Myometrial cell (primary cell): ENCODE measurements at places on chromosomes 5 and 9. TPM values are rescaled to one million over a fixed set of nuclear protein-coding genes. Genes with fewer than 3 reads are reported as not detected.

Gene TLX3
- total RNA-seq: not detected in 2 replicates

Gene CTSL
- 311 and 406 TPM in 2 replicates for total RNA-seq

Gene GPBP1
- total RNA-seq: 27.1 and 42.2 TPM in 2 replicates

Gene SLC25A2
- total RNA-seq: under 0.01 TPM in 1 of 2 replicates, not detected in the other

Gene SLC6A18
- not detected in 2 replicates for total RNA-seq

Gene HDHD3
- total RNA-seq: 7.5 and 8.9 TPM in 2 replicates

Gene AQP3
- 1.2 and 2.3 TPM in 2 replicates for total RNA-seq

Gene CCDC192
- not detected in 2 replicates for total RNA-seq

Gene IL13
- total RNA-seq: not detected in 2 replicates

Gene LRRC70
- total RNA-seq: under 0.01 TPM in 1 of 2 replicates, not detected in the other

Gene SPINK6
- 1.1 TPM in 1 of 2 replicates, not detected in the other for total RNA-seq

Gene ELAVL2
- total RNA-seq: under 0.01 TPM in 1 of 2 replicates, not detected in the other

Gene FAT2
- total RNA-seq: under 0.01 TPM in 1 of 2 replicates, not detected in the other

Gene WASHC1
- total RNA-seq: 3.2 and 9.2 TPM in 2 replicates

Gene PPP3R2
- not detected in 2 replicates for total RNA-seq

Gene C1QTNF3
- 0.18 and 2.0 TPM in 2 replicates for total RNA-seq

Gene ANKRD20A1
- not detected in 2 replicates for total RNA-seq

Gene ARL14EPL
- 0.29 TPM in 1 of 2 replicates, not detected in the other for total RNA-seq

Gene ARAP3
- total RNA-seq: 10.1 and 11.5 TPM in 2 replicates

Gene HK3
- total RNA-seq: not detected in 2 replicates

Gene MRRF
- 33.3 and 43.8 TPM in 2 replicates for total RNA-seq

Gene PLPPR1
- not detected in 2 replicates for total RNA-seq

Gene GRAMD2B
- 22.5 and 37.9 TPM in 2 replicates for total RNA-seq

Gene FBP2
- total RNA-seq: 0.29 TPM in 1 of 2 replicates, not detected in the other

Gene BTNL9
- not detected in 2 replicates for total RNA-seq

Gene ASS1
- 85.3 and 85.4 TPM in 2 replicates for total RNA-seq

Gene HBEGF
- total RNA-seq: 6.9 and 16.7 TPM in 2 replicates

Gene OR1N2
- total RNA-seq: not detected in 2 replicates

Gene FCN1
- total RNA-seq: not detected in 2 replicates

Gene GLDC
- 1.8 and 4.0 TPM in 2 replicates for total RNA-seq

Gene NMUR2
- not detected in 2 replicates for total RNA-seq

Gene GDF9
- 0.18 TPM in 1 of 2 replicates, not detected in the other for total RNA-seq

Gene PCDHA10
- total RNA-seq: not detected in 2 replicates

Gene MLANA
- total RNA-seq: not detected in 2 replicates

Gene PRDM9
- total RNA-seq: not detected in 2 replicates

Gene PRDM12
- not detected in 2 replicates for total RNA-seq

Gene FIBCD1
- 0.29 and 2.8 TPM in 2 replicates for total RNA-seq

Gene COL23A1
- total RNA-seq: not detected in 2 replicates

Gene TRIM14
- 14.4 and 17.7 TPM in 2 replicates for total RNA-seq

Gene PCDHB6
- total RNA-seq: not detected in 2 replicates

Gene COL15A1
- 0.35 and 0.58 TPM in 2 replicates for total RNA-seq

Gene FOXD4L6
- not detected in 2 replicates for total RNA-seq

Gene C7
- 1.4 and 2.8 TPM in 2 replicates for total RNA-seq

Gene KCNT1
- total RNA-seq: not detected in 2 replicates

Gene TMOD1
- 1.7 TPM in 1 of 2 replicates, not detected in the other for total RNA-seq

Gene CDX1
- total RNA-seq: not detected in 2 replicates

Gene PMPCA
- 66.8 and 68.9 TPM in 2 replicates for total RNA-seq

Gene ACER2
- 2.9 and 3.4 TPM in 2 replicates for total RNA-seq
